ENCODE measurements at places on chromosomes 2 and 18.
A peak's percentile ranks its signal among the peaks of the same experiment; 100 is the strongest.

- DNase-seq, result no peak
These were observed 20.6 kb downstream of the TEX44 start for GRCh38 chr2:231613331-231613662.

- no peak for DNase-seq
These were observed 16.4 kb downstream of the TNFRSF11A start for GRCh38 chr18:62341473-62341872.

DNA sequence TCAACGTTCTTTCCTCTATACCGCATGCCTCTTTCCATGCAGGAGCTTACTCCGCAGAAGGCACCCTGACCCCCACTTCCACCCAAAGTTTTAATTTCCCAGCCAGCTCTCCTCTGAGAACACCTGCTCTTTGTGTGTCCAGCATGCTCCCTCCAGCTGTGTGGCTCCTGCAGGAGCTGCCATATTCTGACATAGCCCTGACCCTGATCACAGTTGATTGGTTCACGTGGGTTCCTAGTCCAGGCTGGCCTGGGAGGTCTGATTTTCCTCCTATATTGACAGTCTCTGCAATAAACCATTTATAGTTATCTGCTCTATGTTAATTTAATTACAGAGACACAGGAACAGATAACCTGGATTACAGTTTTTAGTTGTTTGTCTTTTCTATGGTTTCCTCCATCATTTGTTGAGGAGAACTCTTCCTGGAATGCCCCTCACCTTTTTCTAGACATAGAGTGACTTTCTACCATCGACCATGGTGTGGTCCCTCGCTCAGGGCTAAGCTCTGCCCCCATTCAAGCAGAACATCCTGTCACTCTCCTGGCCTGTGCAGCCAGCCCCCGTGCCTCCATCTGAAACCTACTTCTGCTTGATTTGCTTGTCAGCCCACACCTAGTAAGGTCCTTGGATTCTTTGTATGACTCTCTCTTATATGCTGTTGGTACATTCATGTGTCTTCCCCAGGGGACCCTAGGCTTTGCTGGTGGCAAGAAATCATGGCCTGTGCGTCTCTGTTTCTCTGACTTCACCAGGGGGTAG is 231.5 kb downstream of the LPIN1 start:
- DNase-seq, result no peak

GRCh38 chr2:14306268-14306861 is 326.2 kb upstream of the LRATD1 start:
- DNase-seq, result no peak

DNA sequence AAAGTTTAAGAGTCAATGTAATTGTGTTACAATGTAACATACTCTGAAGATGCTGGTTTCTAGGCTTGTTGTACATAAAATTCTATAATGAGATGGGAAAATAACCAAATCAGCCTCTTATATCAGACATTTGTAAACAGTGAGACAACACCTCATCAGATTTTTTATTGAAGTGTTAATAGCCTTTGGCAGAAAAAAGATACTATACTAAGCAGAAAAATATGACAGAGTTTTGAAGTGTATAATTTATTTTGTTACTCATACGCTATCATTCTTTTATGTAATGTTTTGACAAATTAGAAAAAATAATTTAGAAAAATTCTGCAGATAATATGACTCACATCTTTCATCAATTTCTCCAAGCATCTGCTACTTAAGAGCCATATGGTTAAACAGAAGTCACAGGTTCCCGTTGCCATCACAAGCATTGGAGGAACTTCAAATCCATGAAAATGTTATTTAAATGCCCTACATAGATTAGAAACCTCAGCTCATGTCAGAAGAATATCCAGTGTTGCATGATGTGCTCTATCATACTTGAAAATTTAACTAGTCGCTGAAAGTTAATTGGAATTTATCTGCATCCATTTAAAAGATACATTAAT is 535.4 kb downstream of the LRP1B start:
- DNase-seq, result no peak

- DNase-seq, result peak; percentile 99
These were observed 24.6 kb upstream of the KCMF1 start for GRCh38 chr2:84946204-84947009.

DNA sequence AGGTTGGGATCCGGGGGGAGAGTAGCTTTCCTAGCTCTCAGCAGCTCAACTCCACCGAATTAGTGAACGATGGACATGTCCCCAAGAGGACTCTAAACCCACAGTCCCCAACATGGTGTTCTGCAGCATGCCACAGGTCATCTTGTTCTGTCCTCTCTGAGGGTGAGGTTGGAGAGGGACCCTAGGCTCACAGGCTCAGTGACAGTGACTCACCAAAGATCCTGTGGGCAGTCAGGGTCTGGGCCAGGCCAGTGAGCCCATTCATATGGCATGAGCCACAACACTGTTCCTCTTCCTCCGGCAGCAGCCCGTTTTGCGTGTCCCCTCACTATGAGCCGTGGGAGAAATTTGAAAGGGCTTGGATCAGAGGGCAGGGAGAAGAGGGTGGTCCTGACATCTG is 2.8 kb upstream of the SLC20A1 start:
- peak; percentile 57 for DNase-seq
